Activated CD4-positive, alpha-beta T cell treated with anti-CD3 and anti-CD28 coated beads, Interleukin-2, amount 50 U/mL, for 24 hours (primary cell): ENCODE measurements at places on chromosomes 7 and 10.

DNA sequence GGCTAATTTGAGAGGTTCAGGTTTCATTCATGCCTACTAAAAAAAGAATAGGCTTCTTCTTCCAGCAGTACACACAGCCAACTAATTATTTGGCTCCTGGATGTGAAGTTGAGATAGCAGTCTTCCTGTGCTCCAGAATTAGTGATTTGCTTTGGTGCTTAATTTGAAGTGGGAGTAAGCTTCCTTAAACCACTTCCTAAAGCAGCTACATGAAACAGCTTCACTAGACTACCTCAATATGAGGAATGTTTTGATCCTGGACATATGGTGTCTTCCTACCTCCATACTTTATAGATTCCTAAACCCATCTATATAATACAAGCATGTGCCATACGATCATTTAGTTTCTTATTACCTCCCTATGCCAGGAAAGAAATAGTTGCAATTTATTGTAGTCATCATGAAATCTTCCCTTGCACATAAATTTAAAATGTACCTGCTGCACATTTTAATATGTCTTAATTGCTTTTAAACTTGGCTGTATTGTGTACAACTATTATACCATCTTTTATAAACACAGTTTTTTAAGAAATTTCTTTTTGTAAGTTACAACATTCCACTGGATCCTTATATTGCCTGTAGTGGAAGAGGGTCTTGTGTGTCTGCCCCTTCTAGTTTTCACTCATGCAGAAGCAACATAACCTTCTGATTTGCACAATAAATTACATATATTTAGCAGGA is 8.6 kb downstream of the VIM start:
- DNase-seq = no peak

DNA sequence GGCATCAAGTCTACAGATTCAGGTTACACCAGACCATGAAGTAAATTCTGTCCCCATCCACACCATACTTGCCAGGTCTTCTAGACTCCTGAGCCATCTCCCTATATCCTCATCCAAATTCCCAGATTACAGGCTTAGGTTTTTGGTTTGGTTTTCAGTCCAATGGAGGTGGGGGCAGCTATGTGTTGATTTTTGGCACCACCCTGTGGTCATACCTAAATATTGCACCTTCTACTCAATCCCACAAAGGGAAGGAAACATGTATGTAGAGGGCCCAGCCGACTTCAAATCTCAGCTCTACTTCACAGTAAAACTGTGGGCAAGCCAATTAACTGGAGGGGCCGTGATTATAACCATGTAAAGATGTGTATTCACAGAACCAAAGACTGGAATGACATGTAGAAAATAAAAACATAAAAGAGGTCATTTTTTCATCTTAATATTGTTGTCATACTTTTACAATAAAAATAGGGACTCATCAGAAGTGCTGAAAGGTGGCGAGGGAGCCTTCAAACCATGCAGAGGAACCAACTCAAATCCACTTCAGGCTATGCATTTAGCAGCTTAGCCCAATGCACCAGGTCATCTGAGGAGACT is 19.8 kb downstream of the ERCC6 start:
- no peak for DNase-seq

DNA sequence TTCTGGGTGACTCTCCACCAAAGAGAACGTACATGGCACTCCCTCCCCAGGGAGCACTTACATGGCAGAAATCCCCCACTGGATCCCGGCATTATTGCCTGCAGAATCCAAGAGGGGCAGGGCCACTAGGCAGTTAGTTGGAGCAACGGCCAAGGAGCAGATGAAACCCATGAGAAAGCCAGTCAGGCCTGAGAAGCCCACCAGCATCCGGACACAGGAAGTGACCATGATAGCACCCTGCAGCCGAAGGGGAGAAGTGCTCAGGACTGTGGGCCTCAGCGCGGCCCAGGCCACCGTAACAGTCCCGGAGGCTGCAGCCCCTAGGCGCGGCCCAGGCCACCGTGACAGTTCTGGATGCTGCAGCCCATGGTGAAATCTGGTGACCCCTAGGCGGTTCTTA is 43.5 kb downstream of the STRA8 start:
- DNase-seq = no peak

DNA sequence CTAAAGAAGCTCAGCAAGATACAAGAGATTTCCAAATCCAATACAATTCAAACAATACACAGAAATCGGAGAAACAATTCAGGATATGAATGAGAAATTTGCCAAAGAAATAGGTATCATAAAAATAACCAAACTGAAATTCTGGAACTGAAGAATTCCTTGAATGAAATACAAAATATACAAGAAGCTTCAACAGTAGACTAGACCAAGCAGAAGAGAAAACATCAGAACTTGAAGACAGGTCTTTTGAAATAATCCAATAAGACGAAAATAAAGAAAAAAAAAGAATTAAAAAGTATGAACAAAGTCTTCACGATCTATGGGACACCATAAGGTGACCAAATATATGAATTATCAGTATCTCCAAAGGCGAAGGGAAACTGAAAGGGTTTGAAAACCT is 2.8 kb upstream of the IFIT2 start:
- DNase-seq = no peak

DNA sequence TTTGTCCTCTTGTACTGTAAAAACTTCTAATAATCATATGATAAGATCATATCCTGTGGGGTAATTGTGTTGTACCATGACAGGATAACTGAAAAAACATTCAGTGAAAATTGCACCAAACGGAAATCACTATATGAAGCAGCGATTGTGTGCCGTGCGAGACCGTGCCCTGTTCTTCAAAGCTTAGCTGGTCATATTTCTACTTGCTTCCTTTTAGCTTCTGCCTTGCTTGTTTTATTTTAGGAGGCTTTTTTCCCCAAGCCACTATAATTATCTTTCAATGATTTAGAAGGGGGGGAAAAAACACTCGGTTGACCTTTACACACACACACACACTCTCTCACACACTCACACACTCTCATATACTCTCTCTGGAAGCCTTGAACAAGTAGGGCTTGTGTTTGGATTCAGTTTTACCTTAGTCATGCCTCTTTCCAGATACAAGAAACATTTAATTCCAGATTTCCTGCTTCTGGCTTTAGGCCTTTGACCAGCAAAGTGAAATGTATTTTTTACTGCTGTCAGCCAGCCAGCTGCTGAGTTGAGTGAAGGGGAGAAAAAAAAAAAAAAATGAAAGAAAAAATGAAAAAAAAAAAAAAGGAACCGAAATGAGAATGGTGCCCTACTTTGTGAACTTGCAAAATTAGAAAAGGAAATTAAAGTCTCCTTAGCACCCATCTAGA is 181.4 kb downstream of the ARID5B start:
- DNase-seq = no peak

DNA sequence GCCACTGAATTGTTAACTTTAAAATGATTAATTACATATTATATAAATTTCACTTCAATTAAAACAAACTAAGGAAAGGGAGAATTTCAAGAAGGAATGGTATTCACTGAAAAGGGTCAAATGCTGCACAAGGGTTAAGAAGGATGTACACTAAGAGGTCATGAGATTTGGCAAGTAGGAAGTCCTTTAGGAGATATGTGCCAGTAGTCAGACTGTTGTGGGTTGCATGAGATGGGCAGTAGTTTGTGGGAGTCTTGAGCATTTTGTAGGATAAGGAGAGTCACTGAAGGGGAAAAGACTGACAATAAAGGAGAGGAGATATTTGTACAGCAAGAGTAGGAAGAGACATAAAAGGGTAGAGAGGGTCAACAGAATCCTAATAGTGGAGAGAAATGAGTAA is 12.4 kb upstream of the PTPN12 start:
- DNase-seq = no peak
